NT2/D1 (cell line): ENCODE measurements at places on chromosomes 7 and 10.
A peak's percentile ranks its signal among the peaks of the same experiment; 100 is the strongest.

- DNase-seq, result no peak
Measured at GRCh38 chr7:96686305-96686704, 23.3 kb downstream of the SEM1 start.

DNA sequence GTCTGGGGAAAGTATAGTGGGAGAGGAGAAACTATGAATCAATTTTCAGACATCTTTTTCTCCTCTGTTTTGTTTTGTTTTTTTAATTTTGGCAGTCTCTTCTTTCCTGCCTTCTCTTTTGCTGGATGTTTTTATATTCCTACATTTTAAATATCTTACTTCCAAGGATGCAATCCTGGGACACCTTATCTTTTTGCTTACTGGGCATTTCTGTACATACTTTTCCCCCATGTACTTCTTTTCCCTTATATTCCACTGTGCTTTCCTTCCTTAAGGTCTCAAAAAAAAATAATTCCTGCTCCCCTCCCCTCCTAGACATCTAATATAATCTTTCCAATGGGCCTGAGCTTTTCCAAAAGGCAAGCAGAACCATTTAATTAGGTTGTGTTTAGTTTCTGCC lies 701.1 kb downstream of the NRG3 start:
- no peak for DNase-seq

DNA sequence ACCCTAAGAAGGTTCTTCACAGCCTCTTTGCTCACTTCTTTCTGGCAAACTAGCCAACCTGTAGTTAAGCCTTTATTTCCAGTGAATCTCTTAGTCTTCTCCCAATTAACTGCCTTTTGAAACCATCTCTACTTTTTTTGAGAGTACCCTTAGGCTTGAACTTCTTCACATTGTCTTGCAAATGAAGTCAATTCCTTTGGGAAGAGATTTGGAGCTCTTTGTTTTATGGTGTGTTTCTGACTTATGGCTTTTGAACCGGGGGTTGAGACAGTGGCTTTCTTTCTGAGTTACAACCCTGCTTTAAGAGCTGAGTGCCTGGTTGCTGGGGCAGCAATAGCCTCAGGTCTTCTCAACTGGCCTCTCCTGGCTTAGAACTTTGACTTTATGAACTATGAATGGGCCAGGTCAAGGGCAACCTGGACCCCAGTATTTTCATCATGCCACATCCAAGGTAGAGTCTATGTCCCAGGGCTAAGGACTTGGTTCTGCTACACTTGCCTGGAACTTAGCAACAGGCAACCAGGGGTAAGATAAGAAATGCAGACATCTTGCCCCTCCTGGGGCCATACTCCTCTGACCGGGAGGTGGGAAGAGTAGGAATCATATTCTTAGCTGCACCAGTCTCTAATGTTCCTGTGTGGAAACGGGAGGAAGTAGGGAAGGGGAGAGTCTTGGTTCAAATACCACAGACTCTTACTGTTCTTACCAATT lies 53.0 kb downstream of the SP4 start:
- DNase-seq, result peak; percentile 80

GRCh38 chr10:71577345-71577744 lies 142.2 kb downstream of the C10orf105 start:
- no peak for DNase-seq

GRCh38 chr7:28102797-28103196 lies 77.8 kb downstream of the JAZF1 start:
- DNase-seq, result no peak

- no peak for DNase-seq
Measured at GRCh38 chr10:33064706-33065105, 106.7 kb upstream of the ITGB1 start.

- DNase-seq, result no peak
Measured at GRCh38 chr7:30845426-30846135, 66.1 kb upstream of the AQP1 start.

GRCh38 chr7:132463922-132464321 lies 112.3 kb downstream of the PLXNA4 start:
- no peak for DNase-seq

- peak; percentile 71 for DNase-seq
Measured at GRCh38 chr7:117212969-117213877, 109.6 kb downstream of the WNT2 start.

DNA sequence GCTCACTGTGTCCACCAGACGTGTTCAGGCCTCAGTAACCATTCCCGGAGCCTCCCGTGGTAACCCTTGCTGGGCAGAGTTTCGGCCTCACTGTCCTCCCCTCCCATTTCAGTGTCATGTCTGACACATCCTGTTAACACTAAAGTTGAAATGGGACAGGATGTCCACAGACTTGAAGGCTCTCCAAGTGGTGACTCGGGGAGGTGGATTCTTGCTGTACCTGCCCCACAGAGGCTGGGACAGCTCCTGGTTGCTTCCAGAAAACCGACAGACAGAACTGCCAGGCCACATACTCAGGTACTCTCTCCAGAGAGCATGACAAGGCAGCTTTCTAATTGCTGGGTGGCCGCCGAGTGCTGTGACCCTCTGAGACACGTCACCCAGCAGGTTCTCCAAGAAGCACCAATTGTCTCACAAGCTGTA lies 17.9 kb upstream of the CYTH3 start:
- no peak for DNase-seq

DNA sequence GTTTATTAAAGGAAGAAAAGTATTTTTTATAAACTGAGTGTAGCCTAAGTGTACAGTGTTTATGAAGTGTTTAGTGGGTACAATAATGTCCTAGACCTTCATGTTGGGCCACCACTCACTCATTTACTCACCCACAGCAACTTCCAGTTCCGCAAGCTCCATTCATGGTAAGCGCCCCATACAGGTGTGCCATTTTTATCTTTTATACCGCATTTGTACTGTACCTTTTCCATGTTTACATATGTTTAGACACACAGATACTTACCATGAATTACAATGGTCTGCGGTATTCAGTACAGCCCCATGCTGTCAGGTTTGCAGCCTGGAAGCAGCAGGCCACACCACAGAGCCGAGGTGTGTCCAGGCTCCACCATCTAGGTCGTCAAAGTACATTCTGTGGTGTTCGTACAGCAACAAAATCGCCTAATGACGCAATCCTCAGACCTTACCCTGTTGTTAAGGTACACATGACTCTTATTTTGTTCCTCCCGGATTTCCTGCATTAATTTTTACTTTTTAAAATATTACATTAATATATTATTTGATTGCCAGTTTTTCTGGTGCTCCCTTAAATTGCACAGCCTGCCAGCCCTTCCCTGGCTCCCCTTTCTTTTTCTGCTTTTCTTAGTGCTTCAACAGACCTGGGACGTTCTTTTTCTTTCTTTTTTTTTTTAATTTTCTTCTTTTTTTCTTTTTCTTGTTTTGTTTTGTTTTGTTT lies 881 bp upstream of the SSBP1 start:
- no peak for DNase-seq

DNA sequence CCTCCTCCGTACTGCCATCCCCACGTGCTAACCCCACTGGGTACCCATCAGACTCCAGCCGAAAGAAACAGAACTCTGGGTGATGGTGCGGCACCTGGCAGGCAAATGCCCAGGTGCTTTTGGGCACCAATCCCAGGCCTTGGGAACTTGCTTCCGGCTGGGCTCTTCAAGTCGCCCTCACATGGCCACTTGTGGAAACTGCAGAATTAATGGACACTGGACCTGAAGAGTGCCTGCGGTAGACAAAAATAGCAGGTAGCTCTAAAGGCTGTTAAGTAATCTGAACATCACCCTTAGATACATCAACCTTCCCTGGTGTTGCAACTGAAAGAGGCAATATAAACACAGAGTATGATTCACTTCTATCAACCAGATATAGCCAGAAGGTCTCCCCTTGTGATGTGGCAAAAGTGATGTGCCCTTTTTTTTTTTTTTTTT lies 644.4 kb downstream of the GRM8 start:
- DNase-seq, result peak; percentile 44

DNA sequence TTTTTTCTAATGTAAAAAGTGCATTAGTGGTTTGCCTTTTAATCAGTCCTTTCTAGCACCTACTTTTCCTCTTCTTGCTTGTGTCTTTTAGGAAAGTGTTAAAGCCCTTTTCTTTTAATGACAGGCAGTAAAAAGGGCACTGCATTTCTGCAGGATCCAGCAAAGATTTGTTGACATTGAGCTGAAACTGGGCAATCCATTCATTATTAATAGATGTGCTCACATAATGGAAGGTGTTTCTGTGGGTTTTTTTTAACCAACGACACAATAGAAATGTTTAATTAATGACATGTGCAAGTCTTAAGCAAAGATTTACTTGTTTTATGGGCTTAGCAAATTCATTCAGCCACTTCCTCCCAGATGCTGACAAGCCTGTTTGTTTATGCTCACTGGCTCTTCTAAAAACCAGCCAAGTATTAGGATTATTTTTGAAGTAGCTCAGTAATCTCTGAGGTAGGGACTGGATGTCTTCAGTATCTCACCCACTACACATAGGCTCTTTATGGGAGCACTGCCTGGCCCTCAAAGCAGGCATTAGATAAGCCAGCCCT lies 1201.1 kb downstream of the SORCS1 start:
- no peak for DNase-seq

- peak; percentile 72 for DNase-seq
Measured at GRCh38 chr7:148334959-148335577, 255.5 kb upstream of the C7orf33 start.

DNA sequence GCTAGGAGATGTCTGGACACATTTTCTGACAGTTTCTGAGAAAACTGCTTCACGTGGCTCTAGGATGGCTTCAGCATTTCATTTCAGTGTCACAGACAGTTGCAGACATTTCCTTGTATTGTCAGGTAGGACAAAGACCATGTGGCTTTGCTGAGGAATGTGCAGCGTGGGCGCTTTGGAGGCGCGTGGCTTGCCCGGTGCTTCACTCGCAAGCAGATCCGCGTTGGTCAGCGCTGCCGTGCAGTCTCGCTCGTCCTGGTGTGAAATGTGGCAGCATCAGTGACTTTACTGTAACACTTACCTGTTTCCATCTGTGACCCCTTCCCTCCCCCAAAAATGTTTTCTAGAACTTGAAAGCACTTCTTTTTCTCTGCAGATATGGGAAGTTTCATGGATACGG lies 340.5 kb downstream of the SDK1 start:
- no peak for DNase-seq

DNA sequence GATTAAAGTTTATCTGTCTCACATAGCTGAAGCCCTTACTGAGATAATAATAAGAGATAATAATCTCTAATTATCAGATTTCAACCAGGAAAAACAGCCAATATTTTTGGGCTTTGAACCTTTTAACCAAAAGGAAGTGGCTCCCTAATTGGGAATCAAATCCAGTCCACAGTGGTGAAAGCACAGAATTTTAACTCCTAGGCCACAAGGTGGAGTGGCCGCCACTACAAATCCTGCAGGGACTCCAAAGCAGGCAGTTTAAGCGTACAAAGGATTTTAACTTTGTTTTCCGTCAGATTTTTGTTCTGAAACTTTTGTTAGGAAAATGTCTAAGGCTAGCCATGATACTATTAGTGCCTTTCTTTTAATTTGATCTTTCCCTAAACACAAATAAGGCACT lies 99.6 kb upstream of the CCNY start:
- no peak for DNase-seq

GRCh38 chr7:106018566-106019469 lies 55.8 kb downstream of the CDHR3 start:
- DNase-seq, result no peak

GRCh38 chr7:74355091-74355490 lies 65.9 kb downstream of the CLIP2 start:
- no peak for DNase-seq

GRCh38 chr7:2386964-2387669 lies 16.3 kb upstream of the CHST12 start:
- no peak for DNase-seq

- peak; percentile 82 for DNase-seq
Measured at GRCh38 chr10:25113191-25114035, 61.4 kb upstream of the GPR158 start.

GRCh38 chr10:28089467-28089866 lies 90.6 kb upstream of the ODAD2 start:
- DNase-seq, result no peak

DNA sequence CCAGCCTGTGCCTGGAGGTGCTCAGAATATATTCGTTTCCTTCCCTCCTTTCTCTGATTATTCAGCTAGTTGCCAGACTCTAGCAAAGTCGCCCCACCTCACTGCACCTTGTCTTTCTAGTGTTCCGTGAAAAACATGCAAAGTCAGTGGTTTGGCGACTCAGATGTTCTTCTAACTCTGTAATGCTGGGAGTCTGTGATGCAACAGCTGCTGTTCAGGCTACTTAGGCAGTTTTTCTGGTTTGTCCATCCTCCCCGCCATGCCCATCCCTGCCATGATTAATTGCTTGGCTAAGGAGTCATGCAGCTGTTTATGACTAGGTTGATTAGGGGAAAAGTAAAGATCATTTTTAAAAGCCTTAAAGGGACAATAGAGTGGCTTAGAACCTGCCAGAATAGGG lies 99.4 kb downstream of the MTPN start:
- no peak for DNase-seq
